ENCODE measurements at places on chromosomes 16 and 17.

GRCh38 chr16:59411961-59412841 lies 678.1 kb upstream of the GOT2 start:
- DNase-seq, result no peak

- no peak for DNase-seq
These were observed 2.0 kb downstream of the B3GNT9 start for GRCh38 chr16:67148656-67149275.

DNA sequence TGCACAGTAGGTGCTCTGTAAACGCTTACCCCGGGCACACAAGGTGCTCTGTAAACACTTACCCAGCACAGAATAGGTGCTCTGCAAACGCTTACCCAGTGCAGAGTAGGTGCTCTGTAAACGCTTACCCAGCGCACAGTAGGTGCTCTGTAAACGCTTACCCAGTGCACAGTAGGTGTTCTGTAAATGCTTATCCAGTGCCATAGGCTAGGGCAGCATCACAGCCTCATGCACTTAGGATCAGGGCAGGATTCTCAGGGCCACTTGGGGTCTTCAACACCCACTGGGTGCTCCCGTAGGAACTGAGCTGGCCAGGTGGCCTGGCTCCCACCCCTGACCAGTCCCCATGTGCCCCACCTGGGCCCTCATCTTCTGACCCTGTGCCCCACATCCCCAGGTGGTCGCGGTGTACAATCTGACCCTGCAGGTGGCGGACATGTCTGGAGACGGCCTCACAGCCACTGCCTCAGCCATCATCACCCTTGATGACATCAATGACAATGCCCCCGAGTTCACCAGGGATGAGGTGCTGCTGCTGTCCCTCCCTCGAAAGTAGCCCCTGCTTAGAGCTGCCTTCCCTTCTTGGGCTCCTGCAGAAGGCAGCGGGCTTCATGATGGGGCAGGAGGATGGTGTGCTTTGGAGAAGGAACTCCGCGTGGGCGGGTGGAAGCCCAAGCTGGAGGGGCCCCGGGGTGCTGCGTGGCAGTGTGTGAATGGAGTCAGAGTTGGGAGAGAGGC lies 13.1 kb downstream of the SLC22A31 start:
- no peak for DNase-seq

DNA sequence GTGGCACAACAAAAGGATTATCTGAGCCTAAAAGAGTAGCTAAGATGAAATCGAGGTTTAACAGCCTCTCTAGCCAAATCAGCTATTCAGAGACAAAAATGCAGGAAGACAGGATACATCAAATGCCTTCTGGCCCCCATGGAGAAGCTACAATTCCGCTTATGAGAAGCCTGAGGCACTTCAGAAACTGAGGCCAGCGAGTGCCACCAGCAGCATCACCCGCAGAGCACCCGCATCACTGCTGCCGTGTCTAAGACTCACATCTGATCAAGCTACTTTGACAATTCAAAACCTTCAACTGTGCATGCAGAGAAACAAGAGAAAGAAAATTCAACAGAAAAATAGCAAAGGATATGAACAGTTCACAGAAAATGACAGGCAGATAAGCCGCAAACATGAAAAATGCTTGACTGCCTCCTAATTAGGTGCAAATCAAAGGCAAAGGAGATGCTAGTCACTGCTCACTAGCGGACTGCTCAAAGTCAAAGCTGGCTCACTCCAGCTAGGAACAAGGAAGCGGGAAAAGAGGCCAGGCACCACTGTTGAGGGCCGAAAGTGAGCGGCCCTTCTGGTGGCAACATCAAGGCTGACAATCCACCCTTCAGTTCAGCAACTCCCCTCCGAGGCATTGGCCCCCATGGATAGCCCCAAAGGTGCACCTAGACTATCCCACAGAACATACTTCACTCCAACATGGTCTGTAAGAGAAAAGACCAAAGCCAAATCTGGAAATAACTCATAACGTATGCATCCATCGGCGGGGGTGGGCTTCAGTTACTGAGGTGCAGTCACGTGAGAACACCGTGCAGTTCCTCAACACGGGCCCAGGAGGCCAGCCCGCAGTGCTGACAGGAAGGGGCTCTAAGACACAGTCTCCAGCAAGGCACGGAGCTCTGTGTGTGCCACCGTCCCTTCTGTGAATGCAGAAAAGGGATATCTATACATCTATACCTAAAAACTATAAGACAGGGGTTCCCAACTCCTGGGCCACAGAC lies 12.0 kb downstream of the MTHFSD start:
- no peak for DNase-seq

DNA sequence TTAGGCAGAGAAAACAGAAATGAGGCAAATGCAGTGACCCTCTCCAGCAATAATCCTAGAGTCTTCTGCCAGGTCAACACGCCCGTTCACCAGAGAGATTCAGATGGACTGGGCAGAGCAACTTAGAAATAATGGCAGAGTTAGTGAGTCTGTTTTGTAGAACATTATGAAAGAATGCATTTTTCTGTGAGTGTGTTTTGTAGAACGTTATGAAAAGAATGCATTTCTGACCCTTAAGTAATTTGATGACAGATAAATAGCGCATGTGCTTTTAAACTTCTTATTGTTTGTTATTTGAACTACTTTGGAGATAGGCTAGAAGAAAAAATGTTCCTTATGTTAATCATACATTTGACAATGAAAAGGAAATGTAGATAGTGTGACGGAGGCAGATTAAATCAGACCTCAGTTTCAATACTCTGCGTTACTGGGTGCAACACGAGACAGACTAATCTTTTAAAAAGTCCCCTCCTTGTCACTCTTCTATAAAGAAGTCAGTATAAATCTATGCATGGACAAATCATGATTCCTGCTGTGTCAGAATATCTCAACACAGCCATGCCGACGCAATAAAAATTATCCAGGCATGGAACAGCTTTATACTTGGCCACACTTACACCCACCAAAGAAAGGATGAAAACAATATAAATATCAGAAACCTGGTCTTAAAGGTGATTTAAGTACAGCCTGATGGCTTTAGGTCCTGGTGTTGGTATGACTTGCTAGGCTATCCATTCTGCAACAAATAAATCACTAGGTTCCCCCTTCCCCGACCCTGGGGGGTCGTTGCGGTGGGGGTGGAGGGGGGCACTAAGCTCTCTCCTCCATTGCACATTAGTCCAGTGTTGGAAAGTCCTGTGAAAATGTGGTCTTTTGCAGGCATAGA lies 47.8 kb downstream of the MARCHF10 start:
- DNase-seq, result no peak

DNA sequence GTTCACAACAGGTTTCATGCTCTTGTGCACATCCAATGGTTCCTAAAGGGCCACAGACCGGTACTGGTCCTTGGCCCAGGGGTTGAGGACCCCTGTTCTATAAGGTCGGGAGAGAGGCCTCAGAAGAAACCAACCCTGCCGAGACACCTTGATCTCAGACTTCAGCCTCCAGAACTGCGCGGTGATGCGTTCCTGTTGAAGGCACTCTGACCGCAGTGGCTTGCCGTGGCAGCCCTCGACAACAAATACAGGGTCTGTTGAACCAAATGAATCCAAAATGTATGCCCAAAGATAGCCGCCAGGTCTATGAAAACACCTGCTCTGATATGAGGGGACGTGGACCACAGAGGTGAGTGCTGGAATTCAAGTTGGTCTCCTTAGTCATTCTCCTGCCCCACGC lies 389.8 kb downstream of the SEC14L1 start:
- no peak for DNase-seq
